A549 treated with DMSO at 1 μM for 4 hours (cell line): ENCODE measurements at places on chromosomes 7 and 10. TPM values are rescaled to one million over a fixed set of nuclear protein-coding genes. Genes with fewer than 3 reads are reported as not detected.

PVRIG gene
- total RNA-seq: not detected in 5 replicates

PLCE1 gene
- 4.9 to 7.0 TPM (median 6.3 TPM) in 5 replicates for total RNA-seq

ANKRD7 gene
- total RNA-seq: 0.21 to 0.93 TPM (median 0.45 TPM) in 5 replicates

ANKRD1 gene
- total RNA-seq: 3.8 to 10.5 TPM (median 7.1 TPM) in 5 replicates

CABCOCO1 gene
- total RNA-seq: 0.11 to 0.33 TPM (median 0.23 TPM) in 4 of 5 replicates, not detected in the other

SLC26A5 gene
- total RNA-seq: not detected in 5 replicates

H2BK1 gene
- total RNA-seq: not detected in 5 replicates

CCL26 gene
- 7.7 to 11.2 TPM (median 9.4 TPM) in 5 replicates for total RNA-seq

KCNH2 gene
- total RNA-seq: 0.35 to 0.51 TPM (median 0.44 TPM) in 5 replicates

TMEM236 gene
- 0.03 to 0.12 TPM (median 0.07 TPM) in 5 replicates for total RNA-seq

SSC4D gene
- total RNA-seq: 0.96 to 1.4 TPM (median 1.2 TPM) in 5 replicates

PITRM1 gene
- total RNA-seq: 78.3 to 92.1 TPM (median 87.8 TPM) in 5 replicates

BLVRA gene
- 59.7 to 78.4 TPM (median 68.7 TPM) in 5 replicates for total RNA-seq

SPACDR gene
- 0.45 to 0.90 TPM (median 0.75 TPM) in 4 of 5 replicates, not detected in the other for total RNA-seq

IL6 gene
- total RNA-seq: 2.3 to 7.6 TPM (median 3.2 TPM) in 5 replicates

TFEC gene
- total RNA-seq: 0.07 TPM in 1 of 5 replicates, not detected in the others

PMPCB gene
- total RNA-seq: 62.4 to 70.0 TPM (median 67.0 TPM) in 5 replicates

LBX1 gene
- not detected in 5 replicates for total RNA-seq

EGR2 gene
- 0.26 to 0.86 TPM (median 0.36 TPM) in 5 replicates for total RNA-seq

CPVL gene
- 0.16 to 0.45 TPM (median 0.25 TPM) in 4 of 5 replicates, not detected in the other for total RNA-seq

PPP1R9A gene
- 3.0 to 5.8 TPM (median 5.6 TPM) in 5 replicates for total RNA-seq

ENTPD1 gene
- 0.02 to 0.05 TPM (median 0.05 TPM) in 4 of 5 replicates, not detected in the other for total RNA-seq

STEAP4 gene
- 0.01 TPM in 2 of 5 replicates, not detected in the others for total RNA-seq

MYPN gene
- total RNA-seq: 2.5 to 4.2 TPM (median 2.8 TPM) in 5 replicates

MET gene
- 90.2 to 136 TPM (median 115 TPM) in 5 replicates for total RNA-seq

DOCK1 gene
- total RNA-seq: 20.1 to 27.8 TPM (median 27.3 TPM) in 5 replicates

THAP5 gene
- 14.7 to 20.2 TPM (median 17.3 TPM) in 5 replicates for total RNA-seq

GLUD1 gene
- total RNA-seq: 90.5 to 107 TPM (median 101 TPM) in 5 replicates

UCN3 gene
- not detected in 5 replicates for total RNA-seq

SEMA3D gene
- total RNA-seq: 0.03 to 0.05 TPM (median 0.03 TPM) in 3 of 5 replicates, not detected in the others

MRPS33 gene
- 104 to 114 TPM (median 112 TPM) in 5 replicates for total RNA-seq

ABCB4 gene
- total RNA-seq: not detected in 5 replicates

SLC26A3 gene
- not detected in 5 replicates for total RNA-seq

SORCS1 gene
- total RNA-seq: not detected in 5 replicates

KNDC1 gene
- 1.3 to 3.2 TPM (median 1.7 TPM) in 5 replicates for total RNA-seq

CYP3A7 gene
- not detected in 5 replicates for total RNA-seq

EPDR1 gene
- total RNA-seq: 68.8 to 82.7 TPM (median 79.8 TPM) in 5 replicates
